NCI-H510A (cell line): ENCODE measurements at places on chromosomes 13 and 19.

- no peak for DNase-seq
Observed at GRCh38 chr13:26600343-26600742, 42.9 kb downstream of the WASF3 start.

GRCh38 chr13:48184260-48184659 lies 48.7 kb upstream of the ITM2B start:
- DNase-seq = no peak

- no peak for DNase-seq
Observed at GRCh38 chr19:50358483-50359327, 6.7 kb downstream of the NAPSA start.

DNA sequence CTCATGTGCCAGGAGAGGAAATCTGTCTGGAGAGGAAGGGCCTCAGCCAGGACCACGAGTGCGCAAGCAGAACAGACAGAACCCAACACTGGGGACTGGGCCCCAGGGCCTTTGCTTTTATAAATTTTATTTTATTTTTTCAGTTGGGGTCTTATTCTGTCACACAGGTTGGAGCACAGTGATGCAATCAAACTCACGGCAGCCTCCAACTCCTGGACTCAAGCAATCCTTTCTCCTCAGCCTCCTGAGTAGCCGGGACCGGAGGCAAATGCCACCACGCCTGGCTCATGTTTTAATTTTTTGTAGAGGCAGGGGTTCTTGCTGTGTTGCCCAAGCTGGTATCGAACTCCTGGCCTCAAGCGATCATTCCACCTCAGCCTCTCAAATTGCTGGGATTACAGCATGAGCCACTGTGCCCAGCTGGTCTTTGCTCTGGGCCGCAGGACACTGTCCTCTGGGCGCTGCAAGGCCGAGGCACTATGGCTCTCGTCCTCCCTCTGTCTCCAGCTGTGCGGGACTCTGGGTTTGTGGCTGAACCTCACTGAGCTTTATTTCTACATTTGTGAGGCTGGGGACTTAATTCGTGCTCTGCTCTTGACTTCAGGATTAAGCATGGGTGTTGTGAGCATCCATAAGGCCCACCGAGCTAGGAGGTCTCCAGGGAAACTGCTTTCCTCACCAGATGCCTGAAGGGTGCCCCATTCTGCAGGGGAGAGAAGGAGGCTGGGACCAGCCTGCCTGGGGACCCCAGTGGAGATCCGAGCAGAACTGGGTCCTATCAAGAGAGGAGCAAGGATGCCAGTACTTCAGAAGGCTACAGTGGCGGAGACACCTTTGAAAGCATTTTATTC lies 144.2 kb upstream of the VSTM2B start:
- DNase-seq = no peak

DNA sequence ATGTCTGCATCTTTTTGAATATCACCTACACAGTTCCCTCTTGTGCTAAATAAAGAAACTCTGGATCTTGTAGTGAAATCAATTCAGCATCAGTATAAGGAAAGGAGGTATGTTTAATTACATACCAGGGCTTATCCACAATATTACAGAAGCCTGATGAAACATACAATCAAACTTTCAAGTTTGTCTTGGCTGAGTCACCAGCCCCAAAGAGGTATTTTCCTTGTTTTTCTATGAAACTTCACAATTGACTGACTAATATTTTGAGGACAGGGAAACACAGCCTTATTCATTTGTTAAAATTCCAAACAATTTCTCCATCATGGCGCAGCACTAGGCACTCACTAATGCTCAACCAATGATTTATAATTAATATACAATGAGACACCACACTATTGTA lies 952.4 kb downstream of the PCDH17 start:
- no peak for DNase-seq

DNA sequence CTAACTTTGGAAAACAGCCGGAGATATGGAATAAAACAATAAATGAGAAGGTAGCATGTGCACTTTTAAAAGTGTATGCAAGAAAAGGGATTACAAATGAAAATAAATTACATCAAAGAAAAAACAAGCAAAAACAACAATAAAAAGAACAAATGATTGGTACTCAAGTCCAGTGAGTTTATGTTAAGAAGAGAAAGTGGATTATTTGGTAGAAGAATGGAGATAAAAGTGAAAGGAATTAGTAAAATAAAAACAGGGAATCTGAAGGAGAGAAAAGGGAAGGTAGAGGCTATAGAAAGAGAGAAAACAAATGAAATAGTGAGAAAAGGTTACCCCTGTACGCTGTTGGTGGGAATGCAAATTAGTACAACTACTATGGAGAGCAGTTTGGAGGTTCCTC lies 28.6 kb upstream of the KLF12 start:
- DNase-seq = no peak

DNA sequence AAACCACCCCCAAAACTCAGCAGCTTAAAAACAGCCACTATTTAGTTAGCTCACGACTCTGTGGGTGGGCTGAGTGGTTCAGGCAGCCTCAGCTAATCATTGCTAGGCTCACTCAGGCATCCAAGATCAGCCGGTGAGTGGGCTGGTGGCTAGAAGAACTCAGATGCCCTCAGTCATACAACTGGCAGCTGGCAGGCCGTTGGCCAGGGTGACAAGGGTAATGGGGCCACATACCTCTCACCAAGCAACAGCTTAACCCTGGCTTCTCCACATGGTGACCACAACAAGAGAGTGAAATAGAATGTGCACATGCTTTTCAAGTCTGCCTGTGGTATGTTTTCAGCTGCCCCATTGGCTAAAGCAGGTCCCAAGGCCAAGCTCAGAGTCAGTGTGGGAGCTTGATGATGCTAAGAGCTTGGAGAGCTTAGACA lies 435.4 kb upstream of the TSHZ3 start:
- no peak for DNase-seq

- DNase-seq = no peak
Observed at GRCh38 chr13:101360525-101360924, 55.8 kb downstream of the NALCN start.

DNA sequence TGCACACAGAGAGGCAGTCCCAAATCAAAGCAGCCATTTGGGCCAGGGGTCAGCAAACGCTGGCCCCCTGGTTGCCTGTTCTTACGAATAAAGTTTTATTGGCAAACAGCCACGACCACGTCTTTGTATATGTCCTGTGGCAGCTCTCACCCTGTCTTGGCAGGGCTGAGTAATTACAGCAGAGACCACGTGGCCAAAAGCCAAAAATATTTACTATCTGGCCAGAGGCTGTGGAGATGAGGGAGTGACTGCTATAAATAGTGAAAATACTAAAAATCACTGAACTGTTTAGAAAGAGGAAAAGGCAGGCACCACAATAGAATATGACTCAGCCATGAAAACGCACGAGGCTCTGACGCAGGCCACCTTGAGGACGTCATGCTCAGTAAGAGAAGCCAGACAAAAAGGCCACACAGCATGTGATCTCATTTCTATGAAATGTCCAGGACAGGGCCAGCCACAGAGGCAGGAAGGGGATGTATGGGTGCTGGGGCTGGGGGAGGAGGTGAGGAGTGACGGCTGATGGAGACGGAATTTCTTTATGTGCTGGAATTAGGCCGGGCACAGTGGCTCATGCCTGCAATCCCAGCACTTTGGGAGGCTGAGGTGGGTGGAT lies 29.4 kb downstream of the SMIM24 start:
- DNase-seq = no peak

DNA sequence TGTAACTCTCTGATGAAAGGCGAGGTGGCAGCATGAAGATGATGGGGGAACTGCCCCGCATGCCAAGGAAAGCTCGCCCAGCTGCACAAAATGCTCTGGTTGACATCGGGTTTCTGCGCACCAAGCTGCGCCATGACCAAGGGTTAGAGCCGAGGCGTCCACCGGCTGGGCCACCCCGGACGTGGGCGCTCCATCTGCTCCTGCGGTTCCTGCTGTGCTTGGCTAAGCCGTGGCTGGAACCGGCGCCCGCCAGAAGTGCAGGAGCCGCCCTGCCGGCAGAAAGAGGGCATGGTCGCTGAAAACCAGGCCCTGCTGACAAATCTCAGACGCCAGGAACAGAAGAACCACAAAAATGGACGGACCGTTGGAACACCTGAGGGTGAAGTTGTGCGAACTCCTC lies 57.9 kb downstream of the ZNF100 start:
- no peak for DNase-seq

GRCh38 chr19:28715157-28715556 lies 497.8 kb downstream of the UQCRFS1 start:
- no peak for DNase-seq

DNA sequence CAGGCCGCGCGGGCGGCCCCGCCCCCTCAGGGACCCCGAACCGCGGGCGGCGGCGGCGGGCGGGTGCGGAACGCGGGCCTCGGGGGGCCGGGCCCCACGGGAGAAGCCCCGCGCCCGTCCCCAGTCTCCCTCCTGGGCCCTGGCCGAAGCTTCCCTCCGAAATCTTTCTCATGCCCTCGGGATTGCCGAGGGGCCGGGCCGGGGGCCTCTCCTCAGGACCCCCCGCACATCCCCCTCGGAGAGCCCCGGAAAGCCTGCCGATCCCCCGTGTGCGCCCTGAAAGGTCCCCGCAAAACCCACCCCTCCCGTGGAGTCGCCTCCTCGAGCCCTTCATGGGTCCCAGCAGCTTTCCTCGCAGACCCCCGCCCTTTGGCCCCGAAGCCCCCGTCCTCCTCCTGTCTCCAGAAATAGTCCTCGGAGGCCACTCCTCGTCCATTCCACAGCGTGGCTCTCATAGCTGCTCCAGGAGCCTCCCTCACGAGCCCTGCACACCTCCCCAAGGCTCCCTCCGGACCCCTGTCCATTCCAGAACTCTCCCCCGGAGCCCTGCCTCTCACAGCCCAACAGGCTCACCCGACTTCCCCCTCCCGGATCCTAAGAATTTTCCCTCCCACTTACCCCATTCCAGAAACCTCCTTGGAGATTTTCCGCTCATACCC lies 555 bp downstream of the SAMD4B start:
- no peak for DNase-seq

GRCh38 chr13:73220966-73221720 lies 162.3 kb downstream of the KLF5 start:
- DNase-seq = no peak

DNA sequence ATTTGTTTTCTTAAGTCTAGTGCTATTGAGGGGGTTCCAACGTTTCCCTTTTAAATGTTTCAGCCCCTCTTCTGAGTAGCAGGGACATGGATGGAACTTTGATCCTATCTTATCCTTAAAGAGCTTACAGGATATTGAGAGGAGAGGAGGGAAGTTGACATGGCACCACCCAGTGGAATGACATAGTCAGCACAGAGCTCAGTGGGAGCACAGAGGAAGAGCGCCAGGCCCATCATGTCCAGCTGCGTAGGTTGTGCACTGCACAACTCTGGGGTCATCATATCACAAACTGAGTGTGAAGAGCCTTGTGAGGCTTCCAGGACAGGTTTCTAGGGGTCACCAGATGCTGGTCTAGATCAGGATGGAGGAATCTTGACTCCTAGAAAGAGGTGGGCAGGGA lies 4.6 kb upstream of the CDC42EP5 start:
- DNase-seq = no peak

DNA sequence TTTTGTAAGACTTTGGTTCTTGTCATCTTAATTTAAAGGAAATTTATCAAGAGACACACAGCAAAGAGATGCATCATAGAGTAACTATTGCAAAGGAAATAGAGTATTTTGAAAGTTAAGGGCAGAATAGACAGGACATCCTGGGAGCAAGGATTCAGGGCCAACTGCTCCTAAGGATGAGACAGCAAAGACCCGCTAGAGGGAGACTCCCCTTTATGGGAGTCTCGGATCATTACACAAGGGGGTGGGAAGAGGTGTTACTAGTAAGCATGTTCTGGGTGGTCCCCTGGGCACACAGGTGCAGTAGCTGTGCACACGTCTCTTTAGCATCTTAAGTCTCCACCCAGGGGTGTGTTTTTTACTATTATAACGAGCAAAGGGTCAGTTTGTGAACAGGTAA lies 9.6 kb downstream of the ZSCAN5C start:
- DNase-seq = no peak

DNA sequence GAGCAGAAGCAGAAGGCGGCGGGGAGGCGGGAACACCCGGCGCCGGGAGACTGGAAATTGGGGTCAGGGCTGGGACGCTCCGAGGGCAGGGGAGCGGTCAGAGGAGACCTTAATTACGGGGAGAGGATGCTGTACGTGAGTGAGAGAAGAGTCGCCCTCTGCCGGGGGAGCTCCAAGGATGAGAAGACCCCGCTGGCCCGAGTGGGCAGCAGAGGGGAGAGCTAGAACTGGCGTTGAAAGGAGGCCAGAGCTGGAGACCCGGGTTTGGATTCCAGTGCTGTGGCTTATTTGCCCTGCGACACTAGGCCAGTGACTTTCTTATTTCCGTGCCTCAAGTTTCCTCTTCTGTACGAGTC lies 536 bp downstream of the FAM32A start:
- no peak for DNase-seq

DNA sequence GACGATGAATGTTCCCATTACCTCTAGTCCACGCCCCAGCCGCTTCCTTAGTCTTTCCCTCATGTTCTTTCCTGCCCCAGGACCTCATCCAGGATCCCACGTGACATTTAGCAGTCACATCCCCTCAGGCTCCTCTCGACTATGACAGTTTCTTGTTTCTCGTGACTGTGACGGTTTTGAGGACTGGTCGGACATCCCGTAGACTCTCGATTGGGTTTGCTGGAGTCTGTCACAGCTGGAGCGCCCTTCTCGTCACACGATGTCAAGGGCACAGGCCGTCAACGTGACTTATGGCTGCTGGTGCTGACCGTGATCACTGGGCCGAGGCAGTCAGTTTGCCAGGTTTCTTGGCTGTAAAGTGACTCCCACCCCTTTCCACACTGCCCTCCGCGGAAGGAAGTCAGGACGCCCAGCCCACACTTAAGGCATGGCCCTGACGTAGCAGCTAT lies 22.8 kb downstream of the ELAVL1 start:
- no peak for DNase-seq

- DNase-seq = no peak
Observed at GRCh38 chr13:40599747-40600146, 66.7 kb downstream of the FOXO1 start.

DNA sequence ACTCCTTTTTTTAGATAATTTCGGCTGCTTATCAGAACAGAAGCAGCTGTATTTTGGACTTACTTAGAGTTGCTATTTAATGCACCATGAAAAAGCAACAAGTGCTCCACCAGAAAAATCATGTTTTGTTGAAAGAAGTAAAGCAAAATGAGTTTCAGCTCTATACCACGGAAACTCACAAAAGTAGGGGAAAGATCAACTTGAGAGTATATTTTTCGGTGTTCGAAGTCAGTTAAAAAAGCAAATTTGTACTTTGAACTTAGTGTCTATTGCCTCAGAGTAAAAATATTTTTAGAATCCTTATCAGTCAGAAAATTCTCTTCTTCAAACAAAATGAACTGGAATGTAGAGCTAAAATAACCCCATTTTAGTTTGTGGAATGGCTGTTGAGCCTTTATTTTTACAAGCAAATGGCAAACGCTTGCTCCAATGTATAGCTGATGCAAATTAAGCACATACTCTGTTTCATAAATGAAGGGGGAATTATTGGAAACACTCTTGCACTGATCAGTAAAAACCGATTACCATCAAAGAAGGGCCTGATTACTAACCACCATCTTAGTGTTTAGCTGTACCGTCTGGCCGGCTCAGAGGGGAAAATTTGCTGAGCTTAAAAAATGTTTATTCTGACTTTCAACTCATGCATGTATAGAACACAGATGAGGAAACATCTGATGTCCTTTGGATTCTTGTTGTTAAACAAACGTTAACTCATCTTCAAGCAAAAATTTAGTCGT lies 540.7 kb downstream of the GPC6 start:
- no peak for DNase-seq
